ENCODE measurements at places on chromosomes 1 and 21.
A peak's percentile ranks its signal among the peaks of the same experiment; 100 is the strongest.

DNA sequence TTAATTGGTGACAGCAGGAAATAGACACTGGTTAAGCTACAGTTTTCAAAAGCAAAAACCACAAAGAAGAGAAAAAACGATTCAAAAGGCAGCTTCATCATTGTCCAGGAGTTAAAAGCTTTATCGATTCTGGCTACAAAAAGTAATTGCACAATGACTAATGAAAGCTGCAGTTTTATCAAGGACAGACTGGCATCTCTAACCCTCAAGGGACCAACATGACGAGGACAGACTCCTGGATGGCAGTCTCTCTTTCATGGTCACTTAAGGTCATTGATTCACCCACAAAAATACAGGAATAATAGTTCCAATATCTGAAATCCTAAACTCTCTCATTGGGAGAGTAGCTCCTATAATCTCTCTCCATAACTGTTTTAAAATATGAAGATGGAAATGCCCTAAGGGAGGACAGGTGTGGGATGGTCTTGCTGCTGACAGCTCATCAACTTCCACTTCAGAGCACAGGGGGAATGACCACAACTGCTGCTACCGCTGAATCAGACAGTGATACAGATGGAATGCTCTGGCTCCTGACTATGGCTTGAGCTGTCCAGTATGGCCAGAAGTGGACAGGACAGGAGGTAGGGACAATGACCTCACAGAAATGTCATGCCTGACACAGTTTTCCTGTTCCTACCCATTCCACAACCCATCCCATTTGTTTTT lies 17.4 kb upstream of the CPLANE2 start:
- no peak for DNase-seq

- DNase-seq = peak; percentile 78
These were observed 3.8 kb upstream of the PLEKHA6 start for GRCh38 chr1:204363335-204364114.

GRCh38 chr1:156191292-156191964 lies 2.5 kb upstream of the SLC25A44 start:
- DNase-seq = no peak

DNA sequence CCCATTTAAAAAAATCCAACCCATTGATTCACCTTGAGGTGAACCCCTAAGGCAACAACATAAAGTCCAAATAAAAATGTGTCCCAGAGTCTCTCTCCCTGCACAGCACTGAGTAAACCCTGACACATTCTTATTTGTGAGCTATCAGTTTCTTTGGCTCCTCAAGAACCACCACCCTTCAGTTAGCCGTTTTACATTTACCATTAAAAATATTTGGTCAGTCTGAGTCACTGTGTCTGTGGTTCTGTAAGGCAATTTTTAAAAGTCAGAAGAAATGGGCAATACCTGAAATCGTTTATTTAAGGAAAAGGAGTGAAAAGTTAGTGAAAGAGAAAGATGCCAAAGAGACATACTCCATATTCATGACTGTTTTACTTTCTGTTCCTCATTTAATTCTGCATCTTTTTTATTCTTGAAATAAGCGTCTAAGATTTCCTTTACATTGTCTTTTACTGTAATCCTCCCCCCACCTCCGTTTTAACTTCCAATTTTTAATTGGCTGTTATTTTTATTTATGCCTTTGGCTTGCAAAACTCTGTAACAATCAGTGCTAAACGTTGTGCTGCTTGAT lies 91.7 kb upstream of the IVNS1ABP start:
- no peak for DNase-seq

DNA sequence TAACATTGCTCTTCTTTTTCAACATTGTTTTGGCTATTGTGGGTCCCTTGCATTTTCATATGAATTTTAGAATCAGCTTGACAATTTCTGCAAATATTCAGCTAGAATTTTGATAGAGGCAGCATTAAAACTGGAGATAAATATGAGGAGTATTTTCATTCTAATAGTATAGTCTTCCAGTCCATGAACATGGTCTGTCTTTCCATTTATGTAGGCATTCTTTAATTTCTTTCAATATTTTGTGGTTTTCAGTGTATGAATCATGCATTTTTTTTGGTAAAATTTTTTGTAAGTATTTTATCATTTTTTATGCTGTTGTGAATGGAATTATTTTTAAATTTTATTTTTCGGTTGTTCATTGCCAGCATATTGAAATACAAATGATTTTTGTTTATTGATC lies 97.2 kb downstream of the DNAH14 start:
- DNase-seq = no peak

- DNase-seq = no peak
These were observed 232.3 kb downstream of the GPR52 start for GRCh38 chr1:174680101-174680500.

- no peak for DNase-seq
These were observed 56.0 kb upstream of the GPR52 start for GRCh38 chr1:174391716-174392115.

DNA sequence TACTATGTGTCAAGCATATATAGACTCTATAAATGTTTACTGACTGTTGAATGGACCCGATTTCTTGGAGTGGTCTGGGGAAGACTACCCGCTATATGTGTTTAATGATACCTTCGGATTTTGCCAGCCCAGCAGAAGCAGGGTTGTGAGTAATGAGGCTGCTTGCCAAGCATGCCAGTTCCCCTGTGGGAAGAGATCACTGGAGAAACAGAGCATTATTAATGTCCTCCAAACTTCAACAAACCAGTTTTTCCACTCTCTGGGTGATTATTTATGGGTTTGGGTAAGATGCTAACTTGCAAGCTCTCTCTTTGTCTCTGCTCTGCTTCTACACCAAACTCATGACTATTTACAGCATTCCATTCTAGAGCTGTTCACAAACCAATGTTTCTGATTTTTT lies 25.1 kb upstream of the PHGDH start:
- no peak for DNase-seq

- DNase-seq = no peak
These were observed 76.7 kb upstream of the TARDBP start for GRCh38 chr1:10935724-10936123.

DNA sequence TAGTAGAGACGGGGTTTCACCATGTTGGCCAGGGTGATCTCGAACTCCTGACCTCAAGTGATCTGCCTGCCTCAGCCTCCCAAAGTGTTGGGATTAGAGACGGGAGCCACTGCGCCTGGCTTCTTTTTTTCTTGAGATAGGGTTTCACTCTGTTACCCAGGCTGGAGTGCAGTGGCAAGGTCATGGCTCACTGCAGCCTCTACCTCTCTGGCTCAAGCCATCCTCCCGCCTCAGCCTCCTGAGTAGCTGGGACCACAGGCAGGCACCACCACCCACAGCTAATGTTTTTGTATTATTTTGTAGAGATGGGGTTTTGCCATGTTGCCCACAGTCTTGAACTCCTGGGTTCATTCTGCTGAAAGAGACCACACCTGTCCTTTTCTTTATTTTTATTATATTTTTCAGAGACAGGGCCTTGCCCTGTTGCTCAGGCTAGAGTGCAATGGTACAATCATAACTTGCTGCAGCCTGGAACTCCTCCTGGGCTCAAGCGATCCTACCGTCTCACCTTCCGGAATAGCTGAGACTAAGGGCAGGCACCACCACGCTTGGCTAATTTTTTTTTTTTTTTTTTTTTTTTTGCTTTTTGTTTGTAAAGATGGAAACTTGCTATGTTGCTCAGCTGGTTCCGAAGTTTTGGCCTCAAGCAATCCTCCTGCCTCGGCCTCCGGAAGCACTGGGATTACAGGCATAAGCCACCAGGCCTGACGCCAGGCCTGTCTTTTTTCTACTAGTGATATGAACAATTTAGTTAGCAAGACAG lies 3.1 kb downstream of the LMNA start:
- DNase-seq = no peak
